ENCODE measurements at places on chromosomes 5 and 9. TPM values are rescaled to one million over a fixed set of nuclear protein-coding genes. Genes with fewer than 3 reads are reported as not detected.

DNA sequence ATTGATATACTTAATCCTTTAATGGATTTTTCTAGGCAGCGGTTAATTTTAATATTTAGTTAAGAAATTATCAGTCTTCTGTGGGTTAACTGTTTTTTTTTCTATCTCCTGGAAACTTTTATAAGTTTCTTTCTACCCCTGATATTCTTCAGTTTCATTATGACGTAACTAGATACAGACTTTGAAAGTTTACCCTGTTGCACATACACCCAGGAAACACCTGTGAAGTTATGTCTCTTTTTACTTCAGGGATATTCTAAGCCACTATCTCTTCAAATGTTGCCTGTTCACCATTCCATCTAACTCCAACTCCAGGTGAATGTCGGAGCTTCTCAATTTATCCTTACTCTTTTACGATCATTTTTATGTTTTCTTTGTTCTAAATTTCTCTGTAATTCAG is 329.0 kb downstream of the ICE1 start:
- DNase-seq = no peak

GRCh38 chr5:130836729-130837649 is 328.1 kb downstream of the HINT1 start:
- no peak for DNase-seq

Gene LRRTM2
- total RNA-seq = 0.52 TPM

Gene BARHL1
- total RNA-seq = not detected

- DNase-seq = no peak
These were observed 21.2 kb downstream of the ABLIM3 start for GRCh38 chr5:149162401-149163084.

Gene CCDC152
- 0.78 TPM for total RNA-seq

- no peak for DNase-seq
These were observed 26.6 kb upstream of the TLR4 start for GRCh38 chr9:117677572-117677971.

DNA sequence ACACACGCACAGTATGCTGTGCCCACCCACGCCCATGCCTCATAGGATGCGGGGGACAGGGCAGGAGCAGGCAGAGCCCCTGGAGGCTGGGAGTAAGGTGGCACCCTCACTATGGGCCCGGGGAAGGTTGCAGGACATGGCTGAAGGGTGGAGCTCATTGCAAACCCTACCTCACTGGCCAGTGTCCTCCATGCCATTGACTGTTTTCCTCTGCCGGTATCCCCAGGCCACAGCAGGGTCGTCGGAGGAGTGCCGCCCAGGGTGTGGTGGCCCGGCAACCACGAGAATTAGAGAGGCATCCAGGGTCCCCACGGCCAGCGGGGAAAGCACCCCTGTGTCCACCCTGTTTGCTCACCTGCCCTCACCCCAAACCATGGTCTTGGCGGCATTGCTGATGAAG is 59.7 kb upstream of the FCN2 start:
- DNase-seq = no peak

Gene DNM1
- total RNA-seq = 5.2 TPM

DNA sequence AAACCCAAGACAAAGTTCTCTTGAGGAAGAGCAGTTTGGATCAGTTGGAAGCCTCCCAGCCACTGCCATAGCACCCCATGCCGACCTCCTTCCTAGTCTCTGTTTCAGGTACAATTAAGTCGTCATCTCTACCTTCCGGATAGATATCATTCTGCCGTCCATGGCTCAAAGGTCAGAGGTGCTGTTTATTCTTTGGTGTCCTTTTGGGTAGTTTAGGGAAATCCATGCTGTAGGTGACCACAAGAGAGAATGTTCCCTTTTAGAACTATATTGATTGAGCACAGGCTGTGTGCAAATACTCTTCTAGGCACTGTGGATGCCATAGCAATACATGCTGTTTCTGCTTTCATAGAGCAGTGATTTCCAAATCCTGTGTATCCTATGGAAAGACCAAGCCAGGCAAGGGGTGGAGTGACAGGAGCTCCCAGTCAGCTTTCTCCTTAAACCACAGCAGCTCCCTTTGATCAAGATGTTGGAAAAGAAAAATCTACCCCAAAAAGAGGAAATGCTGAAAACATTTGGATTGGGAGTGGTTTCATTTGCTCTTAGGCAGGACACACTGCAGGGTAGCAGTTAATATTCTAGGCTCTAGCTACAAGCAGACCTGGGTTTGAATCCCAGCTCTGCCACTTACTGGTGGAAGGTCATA is 127.9 kb downstream of the PALM2AKAP2 start:
- no peak for DNase-seq

DNA sequence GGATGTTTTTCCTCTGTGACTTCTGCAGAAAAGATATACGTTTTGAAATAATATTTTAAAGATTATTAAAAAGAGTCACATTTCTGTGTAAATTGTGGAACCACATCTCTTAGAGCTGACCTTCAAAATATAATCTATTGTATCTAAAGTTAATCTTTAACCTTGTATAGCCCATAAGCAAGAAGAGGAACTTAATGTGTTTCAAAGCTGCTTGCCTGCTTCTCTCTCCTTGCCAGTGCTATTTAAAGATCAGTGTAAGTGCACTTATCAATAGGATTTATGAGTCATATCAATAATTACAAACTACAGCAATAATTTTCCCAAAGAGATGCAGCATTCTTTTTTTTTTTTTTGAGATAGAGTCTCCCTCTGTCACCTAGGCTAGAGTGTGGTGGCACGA is 29.4 kb upstream of the GDA start:
- DNase-seq = no peak

Gene EPB41L4A
- 35.2 TPM for total RNA-seq

Gene C5orf34
- total RNA-seq = 2.6 TPM

- DNase-seq = no peak
These were observed 53.2 kb upstream of the NCS1 start for GRCh38 chr9:130118841-130119518.

Gene SHC3
- total RNA-seq = 12.9 TPM

DNA sequence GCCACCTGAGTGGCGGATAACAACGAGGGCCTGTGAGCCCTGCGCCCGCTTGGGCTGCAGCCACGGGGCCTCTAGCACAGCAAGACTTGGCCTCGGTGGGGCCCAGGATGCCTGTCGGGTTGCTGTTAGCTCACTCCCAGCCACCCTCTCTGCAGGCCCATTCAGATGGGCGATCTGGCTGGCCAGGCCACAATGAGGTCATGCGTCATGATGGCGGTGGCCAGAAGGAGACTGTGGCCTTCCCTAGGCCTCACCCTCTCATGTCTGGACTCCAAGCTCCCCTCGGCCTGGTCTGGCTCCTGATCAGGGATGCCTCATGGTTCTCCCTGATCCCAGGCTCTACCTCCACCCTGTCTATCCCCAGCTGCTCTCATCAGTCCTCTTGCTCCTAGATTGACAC is 19.0 kb upstream of the TCOF1 start:
- no peak for DNase-seq

- DNase-seq = no peak
These were observed 50.9 kb downstream of the OSMR start for GRCh38 chr5:38896760-38897159.

DNA sequence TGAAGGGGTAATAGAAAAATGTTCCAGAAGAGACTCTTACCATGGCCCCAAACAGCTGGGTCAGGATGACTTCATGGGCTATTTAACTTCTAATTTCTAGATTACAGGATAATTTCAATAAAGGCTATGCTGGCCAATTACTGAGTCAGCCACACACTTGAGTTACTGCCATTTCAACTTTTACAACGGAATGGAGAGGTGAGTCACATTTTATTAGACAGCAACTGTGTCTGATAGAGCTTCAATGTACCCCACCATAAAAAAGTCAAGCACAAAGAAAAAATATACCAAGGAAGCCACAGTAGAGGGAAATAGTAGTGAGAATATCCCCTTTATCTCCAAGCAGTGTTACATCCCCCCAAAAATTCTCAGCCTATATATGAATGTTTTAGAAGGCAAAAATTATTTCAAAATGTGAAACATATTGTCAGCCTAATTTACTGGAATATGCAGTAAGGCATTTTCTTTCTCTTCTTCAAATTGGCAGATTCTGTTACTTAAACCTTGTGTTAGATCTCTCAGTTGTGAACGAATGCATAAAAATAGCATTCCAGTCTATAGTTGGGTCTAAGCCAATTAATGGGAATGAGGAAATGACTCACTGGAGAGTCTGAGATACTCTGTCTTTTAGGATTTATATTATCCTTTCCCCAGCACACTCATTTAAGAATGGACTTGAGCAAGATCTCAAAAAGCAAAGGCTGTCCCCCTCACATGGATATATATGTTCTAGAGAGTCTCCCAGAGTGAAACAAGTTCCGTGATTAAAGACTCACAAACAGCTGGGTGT is 47.1 kb upstream of the RAI14 start:
- DNase-seq = no peak

DNA sequence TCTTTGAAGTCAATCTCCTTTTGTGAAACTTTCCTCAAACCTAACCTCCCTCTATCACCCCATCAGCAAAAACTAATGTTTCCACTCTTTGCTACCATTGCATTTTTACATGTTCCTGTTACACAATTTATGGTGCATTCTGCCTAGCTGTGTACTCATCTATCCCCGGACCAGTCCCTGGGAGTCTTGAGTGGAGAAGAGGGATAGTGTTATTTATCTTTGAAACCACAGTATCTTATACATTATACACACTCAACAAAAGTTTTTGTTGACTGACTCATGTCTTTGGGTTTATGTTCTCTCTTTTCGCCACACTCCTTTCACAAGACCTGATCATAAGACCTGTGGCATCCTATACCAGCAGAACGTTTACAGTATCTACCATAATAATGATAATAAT is 26.4 kb downstream of the TNFAIP8 start:
- DNase-seq = no peak

Gene TUBB4B
- total RNA-seq = 191 TPM

Gene WNT8A
- not detected for total RNA-seq

DNA sequence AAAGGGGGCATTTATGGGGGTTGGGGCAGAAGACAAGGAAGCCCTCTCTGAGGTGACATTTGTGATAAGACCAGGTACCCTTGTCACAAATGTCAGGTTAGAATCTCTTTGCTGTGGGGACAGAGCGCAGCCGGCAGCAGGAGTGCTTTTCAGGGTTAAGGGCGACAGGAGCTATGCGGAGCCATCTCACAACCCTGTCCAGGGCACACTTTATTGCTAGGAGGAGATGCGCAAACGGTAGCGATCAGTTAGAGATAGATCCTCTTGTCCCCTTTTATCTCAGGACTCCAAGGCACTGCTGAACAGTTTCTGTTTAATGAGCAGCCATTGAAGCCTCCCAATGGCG is 438 bp upstream of the LAMC3 start:
- no peak for DNase-seq

DNA sequence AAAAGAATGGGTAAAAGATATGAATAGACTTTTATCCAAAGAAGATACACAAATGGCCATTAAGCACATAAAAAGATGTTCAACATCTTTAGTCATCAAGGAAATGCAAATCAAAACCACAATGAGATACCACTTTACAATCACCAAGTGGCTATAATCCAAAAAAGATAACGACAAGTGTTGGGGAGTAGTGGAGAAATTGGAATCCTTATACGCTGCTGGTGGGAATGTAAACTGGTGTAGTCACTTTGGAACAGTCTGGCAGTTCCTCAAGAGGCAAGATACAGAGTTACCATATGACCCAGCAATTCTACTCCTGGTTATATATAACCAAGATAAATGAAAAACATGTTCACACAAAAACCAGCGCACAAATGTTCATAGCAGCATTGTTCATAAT is 234.9 kb downstream of the SPATA31D1 start:
- DNase-seq = no peak

DNA sequence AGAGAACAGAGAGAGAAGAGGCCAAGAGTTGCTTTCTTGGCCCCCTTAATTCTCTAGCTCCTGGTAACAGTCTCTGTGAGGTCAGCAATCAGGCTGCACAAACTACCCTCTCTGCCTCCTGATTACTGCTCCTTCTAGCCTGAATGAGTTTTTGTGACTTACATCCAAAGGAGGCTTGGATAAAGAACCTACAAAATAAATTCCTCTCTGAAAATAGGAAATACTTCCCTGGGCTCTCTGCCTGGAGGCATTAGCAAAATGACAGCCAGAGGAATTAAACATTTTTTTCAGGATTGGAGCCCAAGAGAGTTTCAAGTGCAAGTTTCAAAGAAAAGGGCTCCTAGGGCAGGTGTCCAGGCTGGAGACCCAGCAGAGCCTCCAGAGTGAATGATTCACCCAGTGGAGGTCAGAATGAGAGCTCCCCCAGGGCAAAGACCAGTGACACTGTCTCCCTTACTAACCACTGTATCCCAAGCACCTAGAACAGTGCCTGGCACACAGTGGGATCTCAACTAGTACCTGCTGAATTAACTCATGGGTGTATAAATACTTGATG is 162.5 kb downstream of the SPOCK1 start:
- DNase-seq = no peak

GRCh38 chr5:43332401-43332800 is 19.2 kb upstream of the HMGCS1 start:
- no peak for DNase-seq

Data from upper lobe of right lung (tissue), 1 donor.